Amniotic epithelial cell (primary cell): ENCODE measurements at places on chromosomes 6 and 20.

DNA sequence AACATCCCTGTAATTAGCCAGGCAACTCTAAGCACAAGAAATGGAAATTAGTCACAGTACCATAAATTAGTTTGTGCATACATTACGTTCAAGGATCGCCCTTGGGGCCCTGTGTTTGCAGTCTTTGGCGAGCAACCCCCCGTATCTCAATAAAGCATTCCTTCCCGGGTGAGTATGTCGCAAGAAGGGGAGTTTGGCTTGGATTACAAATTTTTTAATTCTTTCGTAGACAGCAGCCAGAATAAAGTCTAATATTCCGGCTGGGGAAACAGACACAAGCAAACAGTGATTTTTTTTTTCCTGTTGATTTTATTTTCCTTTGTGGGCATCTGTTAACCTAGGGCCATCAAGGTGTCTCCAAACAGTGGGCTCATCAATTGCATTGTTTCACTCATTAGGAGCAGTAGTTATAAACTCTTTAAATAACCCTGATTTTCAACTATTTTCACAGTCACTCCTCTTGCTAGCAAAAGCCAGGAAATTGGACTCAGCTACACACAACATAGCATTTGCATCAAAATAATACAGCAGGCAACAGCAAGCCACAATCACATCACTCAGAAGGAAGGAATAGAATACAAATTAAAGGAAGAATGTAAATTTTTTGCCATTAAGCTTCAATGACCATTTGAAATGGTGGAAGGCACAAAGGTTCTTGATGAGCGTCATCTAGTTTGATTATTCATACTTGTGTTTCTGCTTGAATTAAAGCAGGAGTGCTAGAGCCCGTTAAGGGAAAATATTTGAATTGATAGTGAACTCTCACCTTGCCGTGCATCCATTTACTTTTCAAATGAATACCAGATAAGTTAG lies 85.3 kb downstream of the LINC00237 start:
- no peak for DNase-seq

DNA sequence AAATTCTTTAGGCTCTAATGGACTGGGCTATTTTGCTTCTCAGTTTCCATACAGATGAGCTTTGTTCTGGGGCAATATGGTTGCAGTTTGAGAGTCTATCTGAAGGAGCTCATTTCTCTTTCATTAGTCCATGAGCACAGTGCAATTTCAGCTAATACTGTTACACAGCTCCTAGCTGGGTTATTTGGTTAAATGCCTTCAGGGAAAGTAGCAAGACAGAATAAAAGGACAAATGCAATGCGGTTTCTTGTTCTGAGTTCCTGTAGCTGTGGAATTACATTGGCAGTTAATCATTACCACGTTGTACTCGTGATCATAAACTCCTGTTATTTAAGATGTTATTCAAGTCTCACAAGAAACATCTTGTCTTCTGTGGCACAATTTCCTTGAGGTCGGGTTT lies 127.7 kb downstream of the BFSP1 start:
- no peak for DNase-seq

GRCh38 chr20:23163562-23163961 lies 77.4 kb upstream of the CD93 start:
- DNase-seq, result no peak

DNA sequence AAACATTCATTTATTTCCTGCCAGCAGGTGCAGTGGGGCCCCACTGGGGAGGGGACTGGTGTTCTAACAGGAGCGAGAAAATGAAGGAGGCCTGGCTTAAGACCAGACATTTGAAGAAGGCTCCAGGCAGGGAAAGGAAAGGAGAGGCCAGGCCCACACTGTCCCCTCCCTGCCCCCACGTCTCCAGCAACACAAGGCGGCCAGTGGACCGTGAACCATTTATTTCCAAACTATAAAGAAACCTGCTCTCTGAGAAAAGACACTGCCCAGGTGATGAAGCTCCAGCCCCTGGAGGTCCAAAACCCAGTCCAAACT lies 41.4 kb upstream of the CDH22 start:
- DNase-seq, result no peak

DNA sequence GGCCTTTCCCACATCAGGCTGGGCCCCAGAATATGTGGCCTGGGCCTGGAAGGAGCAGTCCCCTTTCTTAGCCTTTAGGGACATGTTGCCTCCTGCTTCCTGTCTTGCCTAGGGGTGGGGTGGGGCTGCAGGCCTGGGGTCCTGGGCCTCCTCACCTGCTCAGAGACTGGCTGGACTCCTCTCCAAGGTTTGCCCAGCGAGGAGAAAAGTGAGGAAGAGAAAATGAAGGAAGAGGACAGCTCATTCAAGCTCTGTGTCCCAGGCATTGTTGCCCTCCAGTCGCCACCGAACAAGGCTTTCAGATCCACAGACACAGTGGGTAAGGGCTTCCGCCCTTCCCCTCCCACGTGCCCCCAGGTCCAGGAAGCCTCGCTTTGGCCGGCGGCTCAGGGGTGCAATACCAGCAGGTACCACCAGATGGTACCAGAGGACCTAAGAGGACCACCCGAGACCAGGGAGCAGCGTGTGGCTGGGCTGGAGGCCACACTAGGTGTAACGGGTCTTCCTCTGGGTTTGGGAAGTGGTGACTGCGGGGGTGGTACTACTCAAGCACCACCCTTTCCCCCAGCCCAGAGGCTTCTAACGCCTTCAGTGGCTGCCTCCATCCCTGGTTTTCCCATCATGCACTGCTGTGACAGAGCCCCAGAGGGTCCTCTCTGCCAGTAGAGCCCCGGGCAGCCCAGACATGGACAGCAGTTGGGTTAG lies 5.5 kb upstream of the BAK1 start:
- peak; percentile 51 for DNase-seq

- no peak for DNase-seq
Observed at GRCh38 chr20:59993736-59994430, 35.7 kb downstream of the CDH26 start.

- no peak for DNase-seq
Observed at GRCh38 chr6:108118810-108119768, 44.5 kb upstream of the OSTM1 start.

DNA sequence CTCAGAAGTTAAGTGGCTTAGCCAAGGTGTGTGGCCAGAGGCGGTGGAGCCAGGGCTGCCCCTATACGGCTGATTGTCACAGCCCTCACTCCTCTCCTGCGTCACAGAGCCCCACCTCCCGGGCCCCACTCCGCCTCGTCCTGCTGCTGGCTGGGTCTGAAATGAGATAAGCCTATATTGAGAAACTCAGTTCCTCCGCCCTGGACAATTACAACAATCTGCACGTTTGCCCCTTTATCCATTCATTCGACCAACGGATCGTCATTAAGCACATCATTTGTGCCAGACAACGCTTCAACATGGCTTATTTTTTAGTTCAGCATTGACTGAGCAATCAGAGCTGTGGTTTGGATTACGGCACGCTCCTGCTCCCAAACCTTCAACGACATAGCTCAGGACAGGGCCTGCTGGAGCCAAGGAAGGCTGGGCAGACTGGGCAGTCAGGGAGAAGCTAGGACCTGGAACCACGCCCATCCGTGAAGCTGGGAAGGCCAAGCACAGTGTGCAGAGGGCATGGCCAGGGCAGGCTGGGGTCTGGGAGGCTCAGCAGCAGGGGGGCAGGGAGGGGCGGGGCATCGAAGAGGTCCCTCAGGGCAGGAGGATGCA lies 16.6 kb upstream of the EZR start:
- DNase-seq, result peak; percentile 73

- DNase-seq, result no peak
Observed at GRCh38 chr20:58136149-58136484, 92.3 kb downstream of the ANKRD60 start.

GRCh38 chr6:27452496-27452897 lies 20.4 kb downstream of the ZNF184 start:
- DNase-seq, result peak; percentile 21
